Activated T-helper 17 cell treated with anti-CD3 and anti-CD28 coated beads, Interleukin-2, amount 50 U/mL, for 72 hours (primary cell): ENCODE measurements at places on chromosomes 11 and 22.

- ATAC-seq, result no peak
Observed at GRCh38 chr11:68994161-68994893, 13.5 kb upstream of the MRGPRD start.

DNA sequence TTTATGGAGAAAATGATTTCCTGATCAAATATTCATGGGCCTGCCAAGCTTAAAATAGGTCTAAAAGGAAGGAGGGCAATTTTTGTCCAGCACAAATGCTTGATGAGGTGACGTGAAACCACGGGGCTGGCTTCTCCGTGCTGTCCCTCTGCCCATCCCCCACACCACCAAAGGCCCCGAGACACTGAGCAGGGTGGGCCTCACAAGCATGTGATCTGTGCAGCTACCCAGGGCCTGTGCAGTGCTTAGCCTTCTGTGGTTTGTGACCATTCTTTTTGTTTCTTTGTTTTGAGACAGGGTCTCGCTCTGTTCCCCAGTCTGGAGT, 94.8 kb upstream of the RTL6 start:
- no peak for ATAC-seq

- no peak for ATAC-seq
Observed at GRCh38 chr11:73087730-73088129, 54.4 kb downstream of the FCHSD2 start.

DNA sequence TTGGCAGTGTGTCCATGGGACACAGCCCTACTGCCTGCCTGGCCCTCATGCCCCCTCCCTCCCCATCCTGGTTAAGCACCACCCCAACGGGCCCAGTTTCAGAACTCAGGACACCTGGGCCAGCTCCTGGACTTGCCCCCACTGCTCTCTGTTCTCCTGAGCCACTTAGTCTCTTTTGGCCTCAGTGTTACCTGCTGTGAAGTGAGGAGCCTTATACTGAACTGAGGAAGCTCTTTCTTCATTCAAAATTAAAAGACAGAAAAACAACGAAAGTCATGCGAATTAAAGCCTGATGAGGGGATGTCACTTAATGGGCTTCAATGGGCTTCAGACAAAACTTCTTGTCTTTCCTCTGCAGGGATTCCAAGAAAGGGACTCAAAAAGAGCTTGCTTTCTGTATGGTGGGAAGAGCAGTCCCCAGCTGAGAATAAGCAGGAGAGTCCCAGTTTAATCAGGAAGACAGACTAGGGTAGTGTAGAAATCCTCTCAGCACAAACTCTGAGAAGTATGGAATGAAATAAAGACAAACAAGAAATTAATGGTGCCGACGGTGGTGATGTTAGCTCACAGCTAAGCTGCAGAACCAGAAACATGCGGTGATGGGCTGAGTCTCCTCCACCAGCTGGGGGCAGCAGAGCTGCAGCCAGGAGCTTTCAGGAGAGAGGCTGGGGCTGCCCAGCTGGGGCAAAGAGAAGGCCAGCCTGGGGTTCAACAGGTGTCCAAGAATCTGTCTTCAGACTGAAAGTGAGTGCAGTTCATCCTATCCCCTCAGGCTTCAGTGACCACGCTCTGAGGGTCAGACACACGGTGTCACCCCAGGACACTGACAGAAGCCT, 101.0 kb downstream of the GGTLC2 start:
- peak; percentile 40 for ATAC-seq

DNA sequence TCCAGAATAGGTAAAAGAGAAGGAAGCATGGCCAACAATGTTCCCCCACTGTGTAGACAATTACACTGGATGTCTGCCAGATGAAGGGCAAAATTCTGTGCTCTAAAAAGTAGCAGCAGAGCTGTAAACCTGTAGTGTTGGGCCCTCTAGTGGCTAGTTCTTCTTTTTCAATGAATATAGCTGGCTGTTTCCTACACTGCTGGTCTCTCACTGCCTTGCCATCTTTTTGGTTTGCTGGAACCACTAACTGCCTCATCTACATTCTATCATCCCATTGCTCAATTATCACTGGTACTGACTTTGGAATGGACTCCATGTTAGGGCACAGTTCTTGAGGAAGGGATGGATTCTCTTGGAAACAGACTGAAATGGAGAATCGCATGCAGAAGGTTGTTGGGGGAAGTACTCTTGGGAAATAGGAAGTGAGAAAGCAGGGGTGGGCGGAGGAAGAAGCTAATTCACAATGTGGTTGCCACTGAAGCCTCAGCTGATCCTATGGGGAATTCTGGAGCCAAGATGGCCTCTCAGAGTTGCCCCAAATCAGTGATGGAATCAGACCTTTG, 17.9 kb downstream of the KCNE3 start:
- ATAC-seq, result peak; percentile 89

DNA sequence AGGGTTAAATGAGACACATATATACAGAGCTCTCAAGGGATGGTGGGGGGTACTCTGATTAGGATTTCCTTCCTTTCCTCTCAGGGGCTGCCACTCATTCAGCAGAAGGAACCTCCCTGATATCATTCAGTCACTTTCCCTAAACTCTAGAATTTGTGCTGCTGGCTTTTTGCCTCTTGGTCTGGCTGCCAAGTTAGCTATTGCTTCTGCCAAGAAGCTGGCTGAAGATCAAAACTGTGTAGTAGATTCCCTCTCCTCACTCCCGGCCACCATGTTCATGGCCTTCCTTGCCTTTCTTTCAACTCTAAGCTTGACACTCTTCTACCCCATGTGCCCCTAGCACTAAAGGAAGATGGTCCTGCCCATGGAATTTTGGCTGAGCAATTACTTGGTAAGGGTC, 18.7 kb downstream of the SLC6A5 start:
- ATAC-seq, result no peak
